NCI-H345 (cell line): ENCODE measurements at places on chromosomes 1 and 21.

- DNase-seq: no peak
Measured at GRCh38 chr1:241749041-241749944, 97.2 kb downstream of the WDR64 start.

GRCh38 chr1:245156736-245157505 lies 2.1 kb downstream of the KIF26B start:
- peak; percentile 76 for DNase-seq

- DNase-seq: no peak
Measured at GRCh38 chr1:177219554-177220458, 49.0 kb downstream of the BRINP2 start.

- DNase-seq: no peak
Measured at GRCh38 chr1:235009074-235009473, 119.6 kb downstream of the TOMM20 start.

DNA sequence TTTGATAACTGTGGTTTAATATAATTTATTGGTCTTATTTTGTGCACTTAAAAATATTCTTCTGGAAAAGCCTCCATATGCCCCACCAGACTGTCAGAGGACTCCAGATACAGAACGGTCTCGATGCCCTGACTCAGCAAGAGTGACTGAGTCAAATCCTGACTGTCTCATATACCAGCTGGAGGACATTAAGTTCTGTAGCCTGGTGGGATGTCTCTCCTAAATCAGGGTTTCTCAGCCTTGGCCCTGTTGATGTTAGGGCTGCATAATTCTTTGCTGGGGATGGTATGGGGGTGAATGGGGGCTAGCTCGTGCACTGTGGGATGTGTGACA lies 67.7 kb upstream of the TLR5 start:
- no peak for DNase-seq

GRCh38 chr1:27966402-27967105 lies 6.8 kb downstream of the XKR8 start:
- no peak for DNase-seq

- no peak for DNase-seq
Measured at GRCh38 chr1:210616356-210616755, 287.7 kb downstream of the HHAT start.

GRCh38 chr1:159311679-159312078 lies 9.5 kb downstream of the FCER1A start:
- no peak for DNase-seq
